WERI-Rb-1 (cell line): ENCODE measurements at places on chromosomes 13 and 19.
A peak's percentile ranks its signal among the peaks of the same experiment; 100 is the strongest.

DNA sequence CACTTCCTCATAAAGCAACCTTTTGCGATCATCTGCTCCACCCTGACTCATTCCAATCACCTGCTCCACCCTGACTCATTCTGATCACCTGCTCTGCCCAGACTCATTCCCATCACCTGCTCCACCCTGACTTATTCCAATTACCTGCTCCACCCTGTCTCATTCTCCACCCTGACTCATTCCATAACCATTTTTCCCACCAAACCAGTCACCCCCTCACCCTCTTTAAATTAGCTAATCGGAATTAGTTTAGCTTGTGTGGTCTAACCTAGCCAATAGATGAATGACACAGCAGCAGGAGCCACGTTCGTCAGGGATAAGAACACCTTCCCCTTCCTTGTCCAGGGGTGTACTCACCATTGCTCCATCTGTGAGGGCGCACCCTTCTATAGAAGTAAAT lies 134.0 kb downstream of the COG6 start:
- DNase-seq: no peak

DNA sequence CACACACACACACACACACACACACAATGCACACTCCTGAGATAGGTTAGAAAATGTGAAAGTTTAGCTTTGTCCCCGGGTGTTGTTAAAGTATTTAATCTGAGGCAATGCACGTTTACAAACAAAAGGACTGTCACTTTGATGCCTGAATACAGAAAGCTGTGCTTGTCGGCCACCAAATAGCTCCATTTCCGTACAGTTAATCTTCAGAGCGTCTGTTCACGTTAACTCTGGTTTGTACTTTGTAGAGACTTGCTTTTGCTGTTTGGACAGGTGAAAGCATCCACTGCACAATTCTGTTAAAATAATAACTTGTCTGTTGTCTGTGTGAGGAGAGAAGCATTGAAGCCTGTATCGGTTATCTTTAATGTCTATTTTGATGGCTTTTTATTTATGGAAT lies 267.8 kb downstream of the FGF9 start:
- no peak for DNase-seq

DNA sequence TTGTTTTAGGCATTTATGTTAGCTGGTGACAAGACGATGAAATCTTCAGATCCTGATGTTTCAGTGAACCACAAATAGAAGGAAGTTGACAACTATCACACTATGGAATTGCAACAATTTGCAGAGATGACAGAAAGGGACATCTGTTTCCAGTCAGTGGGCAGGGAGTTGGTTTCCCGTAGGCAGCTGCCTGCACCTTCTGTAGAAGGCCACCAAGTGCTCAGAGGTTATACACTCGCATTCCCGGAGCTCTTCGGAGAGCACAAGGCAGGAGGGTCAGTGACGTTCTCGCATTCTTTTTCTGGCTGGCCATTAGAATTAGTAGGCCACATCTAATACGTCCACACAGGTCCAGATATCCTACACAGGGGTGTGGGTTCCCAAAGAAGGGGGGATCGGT lies 129.4 kb downstream of the SHISA2 start:
- DNase-seq: no peak

- DNase-seq: no peak
Observed at GRCh38 chr13:21616880-21617279, 12.9 kb upstream of the MICU2 start.

DNA sequence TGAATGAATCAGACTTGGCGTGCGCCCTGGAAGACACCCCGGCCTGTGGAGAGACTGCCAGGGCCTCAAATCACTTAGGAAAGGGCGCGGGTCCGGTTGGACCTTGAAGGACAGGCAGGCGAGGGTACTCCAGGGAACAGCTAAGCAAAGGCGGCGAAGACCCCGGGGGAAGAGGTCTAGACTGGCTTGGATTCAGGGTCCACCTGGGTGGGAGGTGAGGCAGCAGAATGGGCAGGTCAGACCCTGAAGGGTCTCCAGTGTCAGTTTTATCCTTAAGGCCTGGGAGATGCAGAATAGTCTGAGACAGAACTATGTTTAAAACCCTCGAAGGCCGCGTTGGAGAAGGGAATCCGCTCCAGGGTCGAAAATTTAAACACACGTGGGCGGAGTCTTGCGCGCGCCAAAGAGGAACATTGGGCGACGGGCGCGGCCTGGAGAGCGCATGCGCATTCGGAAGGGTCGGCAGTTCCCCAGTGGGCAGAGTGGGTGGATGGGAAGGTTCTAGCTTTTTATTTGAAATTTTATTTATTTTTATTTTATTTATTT lies 567 bp upstream of the SMG9 start:
- DNase-seq: no peak

DNA sequence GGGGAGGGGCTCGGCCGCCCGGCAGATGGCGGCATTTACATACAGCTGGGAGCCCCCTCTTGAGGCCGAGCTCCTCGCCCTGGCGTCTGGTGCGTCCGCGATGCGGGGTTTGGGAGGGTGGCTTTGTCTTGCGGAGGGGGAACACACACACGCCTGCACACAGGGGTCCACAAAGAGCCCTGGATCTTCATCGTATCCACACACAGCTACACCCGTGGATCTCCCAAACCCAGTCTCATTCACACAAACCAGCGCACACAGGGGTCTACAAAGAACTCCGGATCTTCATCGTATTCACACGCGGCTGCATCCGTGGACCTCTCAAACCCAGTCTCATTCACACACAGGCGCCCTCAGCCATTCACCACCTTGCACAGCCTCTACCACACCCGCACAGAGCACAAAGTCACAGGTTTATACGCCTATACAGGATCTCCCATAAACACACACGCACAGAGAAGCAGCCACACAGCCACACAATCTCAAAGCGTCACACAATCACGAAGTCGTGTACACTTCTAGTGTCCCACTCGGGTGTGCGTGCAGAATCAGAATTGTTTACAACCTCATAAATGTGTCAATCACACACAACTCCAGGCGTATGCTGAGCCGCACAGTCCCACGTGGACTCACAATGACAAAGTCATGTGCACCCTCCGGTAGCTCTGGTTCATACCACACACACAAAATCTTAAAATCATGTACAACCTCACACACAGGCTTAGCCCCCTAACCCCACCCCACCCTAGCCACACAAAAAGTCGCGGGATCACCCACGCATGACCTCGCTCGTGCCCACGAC lies 550 bp upstream of the DLL3 start:
- DNase-seq: peak; percentile 83

GRCh38 chr13:106197496-106197895 lies 338.0 kb downstream of the EFNB2 start:
- no peak for DNase-seq

DNA sequence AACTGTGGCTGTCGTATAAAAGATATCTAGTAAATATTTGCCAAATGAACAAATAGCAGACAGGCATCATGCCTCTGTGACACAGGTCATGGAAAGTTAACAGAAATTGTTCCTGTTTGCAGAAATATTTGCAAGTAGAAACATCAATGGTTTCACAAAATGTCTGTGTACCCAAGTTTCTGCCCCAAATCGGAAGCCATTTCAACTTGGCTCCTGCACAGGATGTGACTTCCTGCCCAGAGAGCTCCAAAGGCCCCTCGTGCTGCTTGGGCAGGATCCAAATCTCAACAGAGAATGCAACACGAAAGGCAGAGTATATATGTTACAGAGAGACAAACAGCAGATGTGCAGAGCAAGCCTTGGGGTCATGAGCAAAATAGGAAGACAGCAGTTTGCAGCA lies 95.5 kb upstream of the SERP2 start:
- no peak for DNase-seq

- no peak for DNase-seq
Observed at GRCh38 chr13:100323937-100324336, 235.0 kb downstream of the PCCA start.

- no peak for DNase-seq
Observed at GRCh38 chr19:11401808-11402543, 17.1 kb downstream of the RGL3 start.

- no peak for DNase-seq
Observed at GRCh38 chr13:78182813-78183212, 264.2 kb upstream of the EDNRB start.

DNA sequence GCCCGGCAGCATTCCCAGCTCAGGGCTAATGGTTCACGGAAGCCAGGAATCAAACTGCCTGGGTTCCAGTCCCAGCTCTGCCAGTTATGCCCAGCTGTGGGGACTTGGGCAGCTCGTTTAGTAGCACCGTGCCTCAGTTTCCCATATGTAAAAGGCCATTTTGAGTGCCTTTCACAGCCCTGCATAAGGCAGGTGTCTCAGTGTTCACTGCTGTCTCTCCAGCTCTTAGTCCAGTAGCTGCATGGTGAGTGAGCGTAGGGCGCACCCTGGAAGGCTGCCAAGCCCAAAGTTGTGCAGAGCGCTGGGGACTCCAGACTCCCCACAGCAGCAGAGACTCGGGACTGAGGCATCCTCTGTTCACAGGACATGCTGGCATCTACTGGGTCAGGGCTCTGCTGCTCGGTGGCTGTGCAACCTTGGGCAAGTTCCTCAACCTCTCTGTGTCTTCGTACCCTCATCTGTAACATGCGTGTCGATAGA lies 5.5 kb downstream of the RPL28 start:
- no peak for DNase-seq

DNA sequence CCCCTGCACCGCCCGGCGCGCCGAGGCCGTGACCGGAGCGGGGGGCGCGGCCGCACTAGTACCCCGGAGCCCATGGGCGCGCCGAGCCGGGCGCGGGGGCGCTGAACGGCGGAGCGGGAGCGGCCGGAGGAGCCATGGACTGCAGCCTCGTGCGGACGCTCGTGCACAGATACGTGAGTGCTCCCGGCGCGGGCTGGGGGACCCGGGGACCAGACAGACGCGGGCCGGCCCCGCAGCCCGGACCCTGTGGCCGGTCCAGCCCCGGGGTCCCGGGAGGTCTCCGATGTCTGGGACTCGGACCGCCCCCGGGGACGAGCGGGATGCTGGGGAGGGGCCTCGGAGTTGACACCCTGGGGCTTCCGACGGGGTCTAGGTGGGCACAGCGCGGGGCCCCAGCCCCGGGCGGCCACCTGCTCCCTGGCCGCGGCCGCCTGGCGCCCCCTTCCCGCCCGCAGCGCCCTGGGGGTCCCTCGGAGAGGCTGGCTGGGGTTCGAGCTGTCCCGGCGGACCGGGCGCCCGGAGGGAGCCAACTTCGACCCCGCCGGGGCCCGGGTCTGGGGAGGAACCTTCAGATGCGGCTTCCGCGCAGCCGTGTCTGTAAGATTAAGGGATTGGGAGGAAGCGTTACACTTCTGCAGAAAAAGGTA lies 568 bp downstream of the ATP11A start:
- DNase-seq: peak; percentile 73

GRCh38 chr13:25166306-25166705 lies 5.8 kb downstream of the AMER2 start:
- DNase-seq: no peak

DNA sequence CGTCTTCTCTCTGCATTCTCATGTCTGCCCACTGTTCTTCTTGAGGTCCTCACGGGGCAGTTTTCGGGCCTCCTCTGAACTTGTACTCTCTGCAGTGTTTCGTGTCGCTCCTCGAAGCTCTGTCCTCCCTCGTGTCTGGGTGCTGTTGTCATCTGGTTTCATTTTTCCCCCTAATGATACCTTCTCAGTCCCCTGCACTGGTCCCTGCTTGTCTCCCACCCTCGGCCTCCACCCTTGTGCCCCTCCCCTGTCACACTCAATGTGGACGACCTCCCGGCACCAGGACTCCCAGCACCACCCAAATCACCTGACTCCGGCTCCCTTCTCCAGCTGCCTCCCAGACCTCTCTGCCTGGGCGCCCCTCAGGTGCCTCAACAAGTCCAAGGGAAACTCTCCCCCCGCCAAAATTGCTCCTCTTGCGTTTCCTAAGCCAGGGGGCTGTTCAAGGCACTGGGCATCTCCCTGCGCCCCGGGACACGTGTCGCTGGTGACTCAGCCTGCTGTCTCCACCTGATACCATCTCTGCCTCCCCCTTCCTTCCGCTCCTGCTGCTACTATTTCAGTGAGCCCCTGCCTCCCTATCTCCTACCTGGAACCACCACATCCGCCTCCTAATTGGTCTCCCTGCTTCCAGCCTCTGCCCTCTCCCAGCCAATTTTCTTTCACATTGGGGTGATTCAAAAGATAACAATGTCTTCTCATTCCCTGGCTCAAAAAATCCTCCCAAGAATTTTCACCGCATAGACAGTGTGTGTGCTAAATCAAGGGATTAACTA lies 49.5 kb downstream of the RFX2 start:
- DNase-seq: no peak

DNA sequence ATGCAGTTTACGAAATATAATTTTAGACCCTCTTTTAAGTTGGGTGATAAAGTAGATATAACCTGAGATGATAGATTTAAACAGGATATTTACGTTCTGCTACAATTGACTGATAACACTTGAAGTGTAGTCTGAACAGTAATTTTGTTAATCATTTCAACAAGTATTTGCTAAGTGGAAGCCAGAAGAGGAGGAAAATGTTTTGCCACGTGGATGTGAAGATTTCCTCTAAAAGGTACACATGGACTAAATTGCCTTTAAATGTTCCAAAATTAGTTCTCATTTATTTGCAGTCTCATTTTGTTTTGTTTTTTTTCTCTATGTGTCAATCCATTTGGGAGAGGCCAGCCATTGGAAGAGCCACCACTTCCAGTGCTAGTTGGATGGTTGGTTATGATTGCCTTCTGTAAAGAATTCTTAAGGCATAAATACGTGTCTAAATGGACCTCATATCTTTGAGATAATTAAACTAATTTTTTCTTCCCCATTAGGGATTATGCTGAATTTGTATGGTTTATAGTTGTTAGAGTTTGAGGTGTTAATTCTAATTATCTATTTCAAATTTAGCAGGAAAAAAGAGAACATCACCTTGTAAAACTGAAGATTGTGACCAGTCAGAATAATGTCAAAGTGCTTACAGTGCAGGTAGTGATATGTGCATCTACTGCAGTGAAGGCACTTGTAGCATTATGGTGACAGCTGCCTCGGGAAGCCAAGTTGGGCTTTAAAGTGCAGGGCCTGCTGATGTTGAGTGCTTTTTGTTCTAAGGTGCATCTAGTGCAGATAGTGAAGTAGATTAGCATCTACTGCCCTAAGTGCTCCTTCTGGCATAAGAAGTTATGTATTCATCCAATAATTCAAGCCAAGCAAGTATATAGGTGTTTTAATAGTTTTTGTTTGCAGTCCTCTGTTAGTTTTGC lies 2.8 kb downstream of the MIR17HG start:
- DNase-seq: no peak

GRCh38 chr19:40254714-40255418 lies 28.4 kb upstream of the CCNP start:
- DNase-seq: no peak

GRCh38 chr13:51623473-51623872 lies 39.2 kb downstream of the WDFY2 start:
- no peak for DNase-seq

GRCh38 chr13:92452840-92453239 lies 773.8 kb upstream of the GPC6 start:
- no peak for DNase-seq

- no peak for DNase-seq
Observed at GRCh38 chr13:39740761-39741160, 85.3 kb downstream of the COG6 start.

GRCh38 chr13:108120302-108120701 lies 95.0 kb downstream of the LIG4 start:
- DNase-seq: no peak

- DNase-seq: no peak
Observed at GRCh38 chr13:72204291-72204690, 337.3 kb upstream of the DACH1 start.
